ENCODE measurements at places on chromosomes 5 and 9.
A peak's percentile ranks its signal among the peaks of the same experiment; 100 is the strongest.

- peak; percentile 93 for DNase-seq
Observed at GRCh38 chr5:34533582-34534522, 122.3 kb upstream of the RAI14 start.

DNA sequence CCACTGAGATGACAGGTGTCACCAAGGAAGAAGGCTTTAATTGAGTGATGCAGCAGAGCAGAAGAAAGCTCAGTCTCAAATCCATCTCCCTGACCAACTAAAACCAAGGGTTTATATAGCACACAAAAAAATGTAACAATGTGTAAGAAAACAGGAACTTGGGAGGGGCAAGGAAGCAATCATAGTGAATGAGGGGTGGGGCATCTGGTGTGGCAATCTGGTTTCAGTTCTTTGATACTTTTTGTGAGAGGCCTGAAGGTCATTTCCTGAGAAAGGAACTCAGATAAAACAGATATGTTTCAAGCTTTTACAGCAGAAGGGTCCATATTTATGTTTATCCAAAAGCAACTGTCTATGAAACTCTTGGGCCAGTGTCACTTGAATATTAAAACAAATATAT is 19.7 kb downstream of the CD180 start:
- DNase-seq: no peak

DNA sequence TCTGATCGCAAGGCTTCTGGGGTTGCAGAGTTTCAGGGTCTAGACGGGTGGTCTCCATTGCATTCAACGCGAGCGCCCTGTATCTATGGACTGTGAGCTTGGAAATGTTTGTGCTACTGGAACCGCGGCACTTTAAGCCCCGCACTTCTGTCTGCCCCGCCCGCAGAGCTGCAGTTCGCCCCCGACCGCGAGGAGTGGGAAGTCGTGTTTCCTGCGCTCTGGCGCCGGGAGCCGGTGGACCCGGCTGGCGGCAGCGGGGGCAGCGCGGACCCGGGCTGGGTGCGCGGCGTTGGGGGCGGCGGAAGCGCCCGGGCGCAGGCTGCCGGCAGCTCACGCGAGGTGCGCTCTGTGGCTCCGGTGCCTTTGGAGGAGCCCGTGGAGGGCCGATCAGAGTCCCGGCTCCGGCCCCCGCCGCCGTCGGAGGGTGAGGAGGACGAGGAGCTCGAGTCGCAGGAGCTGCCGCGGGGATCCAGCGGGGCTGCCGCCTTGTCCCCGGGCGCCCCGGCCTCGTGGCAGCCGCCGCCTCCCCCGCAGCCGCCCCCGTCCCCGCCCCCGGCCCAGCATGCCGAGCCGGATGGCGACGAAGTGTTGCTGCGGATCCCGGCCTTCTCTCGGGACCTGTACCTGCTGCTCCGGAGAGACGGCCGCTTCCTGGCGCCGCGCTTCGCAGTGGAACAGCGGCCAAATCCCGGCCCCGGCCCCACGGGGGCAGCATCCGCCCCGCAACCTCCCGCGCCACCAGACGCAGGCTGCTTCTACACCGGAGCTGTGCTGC is 1.0 kb downstream of the ADAMTS19 start:
- DNase-seq: peak; percentile 33

- DNase-seq: peak; percentile 30
Observed at GRCh38 chr5:43065387-43065947, 25.3 kb upstream of the ANXA2R start.

- peak; percentile 67 for DNase-seq
Observed at GRCh38 chr9:109520475-109521132, 22.5 kb upstream of the PTPN3 start.

GRCh38 chr5:76082772-76083554 is at the start of gene SV2C:
SV2C (plus strand) TSS chr5:76083383; CDS start chr5:76131751, 48,368 bp downstream.
- DNase-seq: peak; percentile 26

GRCh38 chr5:4540375-4541173 is 599.6 kb upstream of the ADAMTS16 start:
- no peak for DNase-seq

GRCh38 chr9:111154081-111154562 is 115.9 kb upstream of the LPAR1 start:
- DNase-seq: peak; percentile 1

- no peak for DNase-seq
Observed at GRCh38 chr9:77161966-77162365, 15.4 kb upstream of the VPS13A start.

DNA sequence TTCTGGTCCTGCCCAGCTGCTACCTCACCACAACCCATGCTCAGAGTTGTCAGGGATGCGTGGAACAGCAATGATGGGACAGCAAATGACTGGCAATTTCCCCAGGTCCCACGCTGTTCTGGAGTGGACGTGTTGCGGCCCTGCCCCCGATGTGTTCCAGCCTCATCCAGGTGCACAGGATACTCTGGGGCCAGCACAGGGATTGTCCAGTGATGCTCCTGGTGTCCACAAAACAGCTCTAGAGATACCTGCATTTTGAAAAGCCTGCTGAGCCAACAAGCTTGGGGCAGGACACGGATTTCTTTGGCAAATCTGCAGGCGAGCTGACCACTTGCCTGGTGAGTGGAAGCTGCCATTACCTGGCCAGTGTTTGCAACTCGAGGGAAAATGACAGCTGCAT is 88.7 kb downstream of the ANKRD33B start:
- no peak for DNase-seq

- no peak for DNase-seq
Observed at GRCh38 chr9:126151031-126151685, 175.5 kb upstream of the MVB12B start.

DNA sequence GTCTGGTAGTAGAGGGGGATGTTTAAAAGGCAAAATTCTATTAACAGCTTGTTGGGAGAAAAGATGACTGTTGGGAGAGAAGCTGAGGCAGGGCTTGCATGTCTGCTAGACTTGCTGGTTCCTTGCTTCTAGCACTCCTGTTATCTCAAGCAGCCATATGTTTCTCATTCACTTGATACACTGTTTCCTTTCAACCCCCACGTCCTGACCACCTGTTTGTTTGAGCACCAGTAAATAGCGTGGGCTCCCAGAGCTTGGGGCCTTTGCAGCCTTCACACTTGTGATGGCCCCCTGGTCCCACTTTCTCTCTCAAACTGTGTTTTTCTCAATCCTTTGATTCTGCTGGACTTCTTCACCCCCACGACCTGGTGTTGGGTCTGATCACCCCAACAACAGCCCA is 111.7 kb upstream of the TMEM161B start:
- no peak for DNase-seq

All from fibroblast of skin of back (primary cell).